ENCODE measurements at places on chromosomes 6 and 20.

GRCh38 chr6:152979116-152979515 is 3.7 kb downstream of the FBXO5 start:
- no peak for DNase-seq

GRCh38 chr6:18241208-18242038 is 22.9 kb downstream of the DEK start:
- no peak for DNase-seq

GRCh38 chr6:125812394-125813292 is 21.9 kb downstream of the NCOA7 start:
- no peak for DNase-seq

DNA sequence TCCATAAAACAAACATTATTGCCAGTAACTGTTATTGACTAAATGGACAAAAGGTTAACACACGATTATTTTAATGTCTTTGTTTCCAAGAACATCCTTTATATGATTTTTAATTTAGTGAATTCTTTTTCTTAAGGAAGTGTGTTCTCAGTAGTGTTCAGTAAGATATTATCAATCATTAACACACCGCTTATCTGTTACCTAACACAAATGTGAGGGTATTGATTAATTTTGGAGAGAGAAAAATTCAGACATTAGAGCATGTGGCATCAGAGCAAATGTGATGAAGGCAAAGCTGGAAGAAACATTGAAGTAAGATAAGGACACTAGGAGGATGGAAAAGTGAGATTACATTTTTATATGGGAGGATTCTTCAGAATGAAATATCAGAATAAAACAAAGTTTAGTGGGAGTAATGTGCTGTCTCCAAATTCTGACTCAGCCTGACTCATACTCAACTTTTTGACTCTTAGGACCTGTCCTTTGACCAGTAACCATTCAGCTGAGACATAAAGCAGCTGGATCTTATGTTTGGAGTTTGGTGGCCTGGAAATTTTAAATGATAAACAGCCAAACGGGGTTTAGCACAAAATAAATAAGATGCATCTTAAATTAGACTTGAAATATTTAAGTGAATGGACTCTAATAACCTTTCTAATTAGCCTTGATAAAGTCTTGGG is 348.6 kb downstream of the CD109 start:
- DNase-seq, result no peak

DNA sequence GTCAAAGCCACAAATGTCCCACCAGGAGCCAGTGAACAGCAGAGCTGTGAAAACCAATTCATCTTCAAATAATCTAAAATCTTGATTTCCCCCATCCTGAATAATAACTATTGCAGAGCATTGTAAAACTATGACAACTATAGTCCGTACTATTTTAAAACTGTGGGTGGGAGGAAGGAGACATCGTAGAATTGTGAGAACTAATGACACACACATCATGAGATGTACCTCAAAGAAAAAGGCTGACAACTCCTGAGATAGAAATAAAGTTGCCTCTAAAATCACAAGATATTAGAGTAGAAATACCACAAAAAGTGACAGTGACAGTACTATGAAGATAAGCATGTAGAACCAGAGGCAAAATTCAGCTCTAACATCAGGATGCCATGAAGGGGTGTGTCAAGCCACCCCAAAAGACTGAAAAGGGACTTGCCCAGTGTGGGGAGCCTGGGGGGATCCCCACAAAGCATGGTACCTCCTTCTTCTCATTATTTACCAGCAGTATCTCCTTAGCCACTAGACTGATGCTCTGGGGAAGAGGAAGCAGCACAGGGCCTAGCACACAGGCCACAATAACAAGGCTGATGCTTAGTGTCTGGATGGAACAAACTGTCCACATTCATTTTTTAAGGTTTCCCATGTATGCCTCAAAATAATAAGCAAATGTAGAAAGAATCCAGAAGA is 13.4 kb downstream of the NAPB start:
- no peak for DNase-seq

DNA sequence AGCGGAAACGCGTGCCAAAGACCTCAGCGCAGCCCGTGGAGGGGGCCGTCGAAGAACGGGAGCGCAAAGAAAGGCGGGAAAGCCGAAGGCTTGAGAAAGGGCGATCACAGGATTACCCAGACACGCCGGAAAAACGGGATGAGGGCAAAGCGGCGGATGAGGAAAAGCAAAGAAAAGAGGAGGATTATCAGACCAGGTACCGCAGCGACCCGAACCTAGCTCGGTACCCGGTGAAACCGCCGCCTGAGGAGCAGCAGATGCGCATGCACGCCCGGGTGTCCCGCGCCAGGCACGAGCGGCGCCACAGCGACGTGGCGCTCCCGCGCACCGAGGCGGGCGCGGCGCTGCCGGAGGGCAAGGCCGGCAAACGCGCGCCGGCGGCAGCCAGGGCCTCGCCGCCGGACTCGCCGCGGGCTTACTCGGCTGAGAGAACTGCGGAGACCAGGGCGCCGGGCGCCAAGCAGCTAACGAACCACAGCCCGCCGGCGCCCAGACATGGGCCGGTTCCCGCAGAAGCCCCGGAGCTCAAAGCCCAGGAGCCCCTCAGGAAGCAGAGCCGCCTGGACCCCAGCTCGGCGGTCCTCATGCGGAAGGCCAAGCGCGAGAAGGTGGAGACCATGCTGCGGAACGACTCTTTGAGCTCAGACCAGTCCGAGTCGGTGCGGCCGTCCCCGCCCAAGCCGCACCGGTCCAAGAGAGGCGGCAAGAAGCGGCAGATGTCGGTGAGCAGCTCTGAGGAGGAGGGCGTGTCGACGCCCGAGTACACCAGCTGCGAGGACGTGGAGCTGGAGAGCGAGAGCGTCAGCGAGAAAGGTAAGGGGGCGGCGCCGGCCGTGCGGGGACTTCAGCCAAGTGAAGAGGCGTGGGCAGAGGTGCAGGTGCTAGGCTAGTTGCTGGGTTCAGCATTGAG is 296.2 kb downstream of the RIMS1 start:
- DNase-seq, result no peak

- DNase-seq, result no peak
These were observed 230.6 kb downstream of the TMEM242 start for GRCh38 chr6:157092736-157093135.

GRCh38 chr6:116386581-116387299 is 16.0 kb downstream of the DSE start:
- no peak for DNase-seq

Measured in esophagus squamous epithelium (tissue), 5 donors.